CD4-positive, alpha-beta T cell treated with Interleukin-6 for 4 hours (primary cell): ENCODE measurements at places on chromosomes 16 and 17.

GRCh38 chr17:19370493-19370960 is 7.8 kb upstream of the MAPK7 start:
- DNase-seq = no peak

- no peak for DNase-seq
These were observed 14.0 kb downstream of the TMEM92 start for GRCh38 chr17:50288306-50288705.

DNA sequence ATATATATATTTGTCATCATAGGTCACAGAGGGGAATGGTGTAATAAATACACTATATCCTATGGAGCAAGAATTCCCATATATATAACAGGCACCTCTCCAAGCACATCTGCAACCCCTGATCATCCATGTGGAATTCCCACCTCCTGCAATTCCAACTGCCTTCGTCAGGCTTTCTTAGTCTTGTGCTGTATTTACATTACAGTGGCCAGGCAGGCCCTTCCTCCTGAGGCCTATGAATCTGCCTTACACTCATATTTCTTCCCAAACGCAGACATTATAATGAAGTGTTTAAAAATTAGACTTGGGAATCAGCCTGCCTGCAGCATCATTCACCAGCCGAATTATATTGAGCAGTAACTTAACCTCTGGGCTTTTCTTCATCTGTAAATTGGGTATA is 19.3 kb upstream of the DNAH9 start:
- DNase-seq = no peak

DNA sequence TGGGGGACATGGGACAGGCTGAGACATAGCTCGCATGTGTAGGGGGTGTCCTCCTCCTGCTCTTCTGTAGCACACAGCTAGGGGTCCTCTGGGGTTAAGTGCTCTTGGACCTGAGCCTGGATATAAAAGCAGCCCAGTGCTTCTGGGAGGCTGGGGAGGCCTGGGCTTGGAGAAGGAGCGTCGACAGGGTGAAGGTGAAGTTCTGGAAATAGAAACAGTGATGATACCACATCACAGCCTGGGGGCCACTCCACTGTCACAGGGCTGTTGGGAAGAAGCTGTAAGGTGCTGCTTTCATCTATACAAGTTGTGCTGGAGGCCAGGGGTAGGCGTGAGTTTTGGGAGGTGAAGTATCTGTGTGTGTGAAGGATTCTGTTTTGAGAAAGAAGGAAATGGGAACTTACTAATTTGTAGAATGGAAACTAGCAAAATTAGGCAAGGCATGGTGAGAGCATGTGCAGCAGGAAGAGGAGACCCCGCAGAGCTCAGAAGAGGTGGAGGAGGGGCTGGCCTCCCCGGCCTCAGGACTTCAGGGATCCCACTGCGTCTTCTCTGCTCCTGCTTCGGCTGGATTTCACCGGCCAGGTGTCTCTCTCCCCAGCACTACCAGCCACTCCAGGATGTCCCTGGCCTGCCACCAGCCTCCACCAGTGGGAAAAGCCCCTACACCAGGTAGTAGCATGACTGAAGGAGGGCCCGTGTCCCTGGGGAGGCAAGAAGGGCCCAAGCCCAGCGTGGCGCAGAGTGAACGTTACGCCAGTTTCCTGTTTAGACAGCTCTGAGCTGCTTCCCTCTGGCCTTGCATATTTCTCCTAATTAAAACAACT is 19.4 kb downstream of the PLCG2 start:
- no peak for DNase-seq

DNA sequence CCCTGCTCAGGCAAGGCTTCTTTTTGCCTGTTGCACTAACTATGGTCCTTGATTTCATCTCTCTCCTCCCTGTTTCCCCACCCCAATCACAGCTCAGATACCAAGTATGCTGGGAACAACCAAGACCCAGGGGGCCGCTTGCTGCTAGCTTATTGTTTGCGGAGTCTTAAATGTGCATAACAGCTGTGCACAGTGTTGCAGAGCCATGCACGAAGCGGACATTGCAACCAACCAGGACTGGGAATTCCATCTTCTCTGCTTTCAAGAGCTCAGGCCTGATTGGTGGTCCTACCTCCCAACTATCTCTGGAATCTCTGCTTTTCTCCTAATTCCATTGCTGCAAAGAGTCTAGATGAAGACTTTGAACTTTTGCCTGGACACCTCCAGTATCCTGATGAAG is 281.3 kb upstream of the TNRC6C start:
- no peak for DNase-seq

- DNase-seq = no peak
These were observed 278.3 kb upstream of the CCL2 start for GRCh38 chr17:33976831-33977230.

GRCh38 chr17:10842658-10843057 is 4.8 kb upstream of the PIRT start:
- DNase-seq = no peak

DNA sequence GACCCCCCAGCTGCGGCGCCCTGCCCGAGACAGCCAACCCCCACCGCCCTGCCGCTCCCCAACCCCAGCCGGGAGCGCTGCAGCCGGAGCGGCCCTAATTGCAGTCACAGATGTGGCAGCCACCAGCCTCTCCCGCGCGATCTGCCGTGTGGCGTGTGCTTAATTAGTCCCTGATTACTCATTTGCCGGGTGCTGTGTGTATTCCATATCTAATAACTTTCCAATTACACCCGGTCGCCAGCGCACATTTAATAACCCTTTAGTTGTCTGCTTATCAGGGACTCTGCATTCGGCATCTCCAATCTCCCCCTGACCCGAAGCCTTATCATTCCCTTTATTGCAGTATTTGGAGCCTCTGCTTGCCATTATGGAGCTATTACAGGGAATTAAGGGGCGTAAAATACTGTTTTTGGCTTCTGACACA is 236.7 kb upstream of the CIBAR2 start:
- no peak for DNase-seq

- DNase-seq = no peak
These were observed 117.7 kb downstream of the PRKCB start for GRCh38 chr16:23953476-23953875.

DNA sequence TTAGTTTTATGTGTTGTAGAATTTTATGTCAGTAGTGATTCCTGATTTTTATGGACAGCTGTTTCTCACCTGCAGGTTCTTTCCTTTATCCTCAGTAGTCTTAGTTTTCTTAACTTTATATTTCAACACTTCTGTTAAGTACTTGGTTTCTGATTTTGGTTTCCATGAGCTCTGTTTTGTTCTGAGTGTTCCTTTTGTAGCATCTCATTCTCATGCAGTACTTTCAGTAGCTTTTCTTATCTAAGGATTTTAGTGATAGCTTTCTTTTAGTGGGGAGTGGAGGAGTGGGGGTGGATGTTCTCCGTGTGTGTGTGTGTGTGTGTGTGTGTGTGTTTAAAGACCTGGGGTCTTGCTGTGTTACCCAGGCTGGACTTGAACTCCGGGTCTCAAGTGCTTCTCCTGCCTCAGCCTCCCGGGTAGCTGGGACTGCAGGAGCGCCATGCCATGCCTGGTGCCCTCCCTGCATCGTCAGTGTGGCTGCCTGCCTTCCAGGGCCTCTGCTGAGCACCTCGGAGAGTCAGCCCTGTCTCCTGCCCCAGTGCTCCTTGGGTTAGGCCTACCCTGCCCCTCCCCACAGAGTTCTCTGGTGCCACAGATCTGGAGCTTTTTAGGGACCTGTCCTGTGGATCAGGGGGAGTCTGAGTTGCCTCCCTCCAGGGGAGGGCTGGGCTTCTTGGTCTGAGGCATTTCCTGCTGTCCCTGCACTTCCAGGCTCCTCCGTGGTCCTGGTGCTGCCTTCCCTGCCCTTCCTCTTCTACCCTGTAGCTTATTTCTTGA is 4.3 kb upstream of the ZNF750 start:
- no peak for DNase-seq

DNA sequence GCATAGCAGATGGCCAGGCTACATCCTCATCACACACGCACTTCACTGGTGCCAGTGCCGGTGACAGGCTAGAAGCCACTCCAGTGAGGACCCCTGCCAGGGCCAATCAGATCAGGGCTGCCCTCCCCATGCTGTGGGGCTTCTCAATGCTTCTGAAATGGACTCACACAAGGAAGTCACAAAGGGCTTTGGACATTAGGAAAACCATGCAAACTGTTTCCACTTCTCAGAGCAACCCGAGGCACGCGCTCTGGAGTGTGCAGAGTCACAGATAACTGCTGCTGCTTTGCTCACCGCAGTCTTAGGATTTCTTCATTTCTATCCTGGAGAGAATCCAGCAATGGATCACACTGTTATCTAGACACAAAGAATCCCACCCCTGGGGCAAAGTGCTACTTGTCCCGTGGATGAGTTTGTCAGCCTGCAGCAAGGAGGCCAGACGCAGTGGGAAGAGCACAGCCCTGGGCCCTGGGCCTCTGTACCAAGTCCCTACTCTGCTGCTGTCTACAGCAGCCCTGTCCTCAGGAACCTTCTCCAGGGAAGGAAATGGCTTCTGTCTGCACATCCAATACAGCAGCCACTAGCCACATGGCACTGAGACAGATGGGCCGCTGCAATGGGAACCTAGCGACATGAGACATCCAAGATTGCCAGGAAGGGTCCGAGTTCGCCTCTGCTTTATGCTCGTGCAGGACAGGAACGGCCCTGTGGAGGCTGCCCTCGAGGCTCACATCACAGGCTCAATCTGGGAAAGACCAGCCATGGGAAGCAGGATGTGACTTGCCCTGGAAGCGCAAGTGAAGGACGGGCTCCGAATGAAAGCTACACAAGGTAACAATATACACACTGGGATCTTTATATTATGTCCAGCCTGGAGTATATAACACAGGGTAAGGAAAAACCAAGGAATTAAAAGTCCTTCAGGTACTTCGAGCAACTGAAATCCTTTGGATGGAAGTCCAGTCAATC is 169.3 kb downstream of the ZFHX3 start:
- DNase-seq = no peak

DNA sequence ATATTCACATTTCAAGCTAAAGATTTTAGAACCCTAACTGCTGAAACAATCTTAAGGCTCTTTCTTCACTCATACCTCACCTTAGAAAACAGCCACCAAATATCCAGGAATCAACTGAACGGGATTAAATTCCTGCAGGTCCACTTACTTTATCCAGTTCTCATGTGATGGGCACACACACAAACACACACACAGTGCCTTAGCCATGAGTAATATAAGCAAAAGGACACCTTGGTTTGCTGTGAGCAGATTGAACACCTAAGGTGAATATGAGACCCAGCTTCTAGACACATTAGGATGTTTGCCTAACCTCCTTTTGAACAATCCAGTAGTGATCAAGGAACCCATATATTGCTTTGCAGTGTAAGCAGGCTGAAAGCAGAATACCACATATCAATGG is 81.5 kb downstream of the TUBD1 start:
- no peak for DNase-seq

DNA sequence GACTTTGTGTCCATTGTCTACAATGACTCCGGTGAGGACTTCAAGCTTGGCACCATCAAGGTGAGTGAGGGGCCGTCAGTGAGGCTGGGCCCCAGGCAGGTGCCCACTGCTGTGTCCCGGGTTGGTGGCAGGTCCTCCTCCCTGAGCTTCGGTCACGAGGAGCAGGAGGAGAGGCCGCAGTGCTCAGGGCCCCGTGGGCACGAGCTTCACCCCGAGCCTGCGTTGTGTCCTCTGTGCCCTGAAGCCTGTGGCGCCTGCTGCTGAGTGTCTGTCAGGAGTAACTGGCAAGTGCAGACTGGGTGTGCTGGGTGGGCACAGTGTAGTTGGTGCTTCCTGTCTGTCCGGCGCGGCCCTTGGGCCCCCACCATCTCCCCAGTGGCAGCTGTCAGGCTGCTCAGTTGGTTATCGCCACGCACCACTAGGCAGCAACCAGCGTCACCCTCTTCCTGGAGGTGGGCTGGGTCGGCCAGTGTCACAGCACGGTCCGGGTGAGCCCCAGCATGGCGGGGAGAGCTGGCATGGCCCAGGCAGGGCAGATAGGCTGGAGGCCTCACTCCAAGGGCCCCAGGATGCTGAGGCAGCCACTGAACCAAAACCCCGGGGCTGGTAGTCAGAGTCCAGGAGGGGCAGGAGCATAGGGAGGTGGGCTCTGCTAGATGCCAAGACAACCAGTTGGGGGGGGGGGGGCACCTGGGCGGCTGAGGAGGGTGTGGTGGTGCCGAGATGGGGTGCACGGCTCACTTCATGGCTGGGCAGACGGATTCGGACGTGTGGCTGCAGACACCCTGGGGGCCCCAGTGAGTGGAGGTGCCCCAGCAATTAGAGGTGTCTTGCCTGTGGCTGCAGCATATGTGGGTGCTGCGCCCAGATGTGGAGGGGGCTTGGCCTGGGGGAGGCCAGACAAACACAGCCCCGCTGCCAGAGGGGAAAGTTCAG is 39.3 kb downstream of the TSC2 start:
- no peak for DNase-seq
